ENCODE measurements at places on chromosomes 1 and 21.

DNA sequence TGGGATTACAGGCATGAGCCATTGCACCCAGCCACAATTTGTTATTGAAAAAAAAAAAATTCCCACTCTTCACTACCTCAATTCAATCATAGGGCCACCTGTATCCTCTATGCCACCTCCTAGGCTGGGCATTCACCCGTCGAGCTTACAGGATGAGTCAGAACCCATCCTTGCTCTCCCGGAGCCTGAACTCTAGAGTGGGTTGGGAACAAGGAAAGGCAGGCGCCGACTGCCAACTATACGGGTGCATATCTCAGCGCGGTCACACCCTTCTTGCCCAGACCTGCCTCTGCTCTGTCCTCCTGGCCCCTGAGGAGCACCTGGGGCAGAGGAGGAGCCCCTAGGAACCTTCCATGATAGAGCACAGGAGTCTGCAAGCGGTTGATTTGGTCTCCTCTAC, 21.4 kb upstream of the LBR start:
- DNase-seq, result no peak

GRCh38 chr1:25561421-25562100, 18.2 kb downstream of the LDLRAP1 start:
- no peak for DNase-seq

DNA sequence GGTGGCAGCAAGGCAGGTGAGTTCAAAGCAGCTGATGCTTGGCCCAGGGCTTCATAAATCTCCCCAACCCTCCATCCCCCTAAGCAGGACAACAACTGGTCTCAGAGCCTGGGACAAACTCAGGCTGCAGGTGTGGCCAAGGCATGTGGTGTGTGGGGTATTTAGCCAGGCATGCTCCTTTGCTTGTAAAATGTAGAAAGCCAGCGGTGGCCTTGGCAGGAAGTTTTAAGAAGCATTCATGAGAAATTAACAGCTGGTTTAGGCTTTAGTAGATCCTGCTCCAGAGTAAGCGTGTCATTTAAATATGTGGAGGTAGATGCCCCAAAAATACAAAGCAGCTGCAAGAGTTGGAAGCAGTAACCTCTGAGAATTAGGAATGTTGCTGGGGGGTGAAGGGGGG, 44.8 kb downstream of the NTPCR start:
- no peak for DNase-seq

DNA sequence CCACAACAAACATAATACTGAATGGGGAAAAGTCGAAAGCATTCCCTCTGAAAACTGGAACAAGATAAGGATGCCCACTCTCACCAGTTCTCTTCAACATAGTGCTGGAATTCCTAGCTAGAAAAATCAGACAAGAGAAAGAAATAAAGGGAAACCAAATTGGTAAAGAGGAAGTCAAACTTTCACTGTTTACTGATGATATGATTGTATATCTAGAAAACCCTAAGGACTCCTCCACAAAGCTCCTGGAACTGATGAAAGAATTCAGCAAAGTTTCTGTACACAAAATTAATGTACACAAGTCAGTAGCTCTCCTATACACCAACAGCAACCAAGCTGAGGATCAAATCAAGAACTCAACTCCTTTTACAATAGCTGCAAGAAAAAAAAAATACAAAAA, 6.9 kb upstream of the F13B start:
- DNase-seq, result no peak

DNA sequence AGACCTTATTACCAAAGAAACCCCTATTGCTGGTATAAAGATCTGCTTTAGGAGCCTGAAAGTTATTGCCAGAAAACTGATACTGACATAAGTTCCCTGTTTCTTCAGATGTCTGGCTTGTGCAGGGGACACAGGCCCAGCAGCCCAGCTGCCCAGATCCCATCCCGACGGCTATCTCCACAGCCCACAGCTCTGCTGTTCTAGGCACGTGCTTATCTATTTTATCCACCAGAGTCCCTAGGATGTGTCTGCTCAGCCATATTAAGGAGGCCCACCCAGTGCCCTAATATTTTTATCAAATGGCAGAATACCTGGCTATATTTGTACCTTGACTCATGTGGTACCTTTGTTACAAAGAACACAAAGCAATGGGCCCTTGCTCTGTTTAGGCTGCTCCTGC, 58.9 kb downstream of the DDX20 start:
- DNase-seq, result no peak

DNA sequence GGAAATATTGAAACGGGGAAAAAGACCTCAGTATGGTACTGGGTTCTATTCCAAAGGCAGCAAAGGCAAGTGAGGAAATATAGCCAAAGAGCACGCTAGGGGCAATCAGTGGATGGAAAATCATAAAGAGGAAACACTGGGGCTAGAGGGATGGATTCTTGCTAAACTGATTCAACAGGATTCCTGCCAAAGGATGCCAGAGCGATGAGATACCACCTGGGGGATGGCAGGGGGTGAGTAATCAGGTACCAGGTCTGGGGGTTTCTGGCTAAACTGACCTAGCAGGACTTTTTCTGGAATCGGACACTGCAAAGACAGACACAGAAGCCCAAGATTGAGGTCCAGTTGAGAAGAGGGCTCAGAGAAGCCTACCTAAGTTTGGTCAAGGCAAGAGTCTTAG, 6.7 kb downstream of the CHI3L2 start:
- DNase-seq, result no peak

GRCh38 chr1:101175886-101176285, 60.9 kb upstream of the S1PR1 start:
- no peak for DNase-seq

DNA sequence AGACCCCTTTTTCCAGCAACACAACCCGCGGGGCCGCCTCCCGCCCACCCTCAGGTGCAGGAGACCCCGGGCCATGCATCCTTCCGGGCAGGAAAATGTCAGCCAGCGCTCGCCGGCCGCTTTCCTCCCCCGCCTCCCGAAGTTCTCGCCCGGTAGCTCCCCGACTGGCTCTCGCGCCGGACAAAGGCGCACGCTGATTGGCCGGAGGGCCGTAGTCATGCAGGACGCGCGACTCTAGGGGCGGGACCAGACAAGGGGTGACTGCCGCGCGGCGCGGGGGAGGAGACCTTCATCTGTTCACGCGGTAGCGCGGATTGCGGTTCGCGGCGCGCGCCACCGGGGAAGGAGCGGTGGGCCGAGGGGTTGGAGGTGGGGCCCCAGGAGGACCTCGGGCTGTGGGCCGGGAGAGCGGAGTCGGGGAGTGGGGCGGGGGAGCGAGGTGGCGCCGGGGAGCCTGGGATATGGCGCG, at the start of gene FLVCR1:
TSS of gene FLVCR1 (plus strand) at position 284 of the 469 bp plus-strand sequence. CDS start at position 462, 178 bp downstream.
- DNase-seq, result peak; percentile 73

- DNase-seq, result no peak
Observed at GRCh38 chr1:225539069-225539468, 111.2 kb upstream of the LBR start.

- no peak for DNase-seq
Observed at GRCh38 chr1:163672976-163673758, 351.4 kb downstream of the NUF2 start.

DNA sequence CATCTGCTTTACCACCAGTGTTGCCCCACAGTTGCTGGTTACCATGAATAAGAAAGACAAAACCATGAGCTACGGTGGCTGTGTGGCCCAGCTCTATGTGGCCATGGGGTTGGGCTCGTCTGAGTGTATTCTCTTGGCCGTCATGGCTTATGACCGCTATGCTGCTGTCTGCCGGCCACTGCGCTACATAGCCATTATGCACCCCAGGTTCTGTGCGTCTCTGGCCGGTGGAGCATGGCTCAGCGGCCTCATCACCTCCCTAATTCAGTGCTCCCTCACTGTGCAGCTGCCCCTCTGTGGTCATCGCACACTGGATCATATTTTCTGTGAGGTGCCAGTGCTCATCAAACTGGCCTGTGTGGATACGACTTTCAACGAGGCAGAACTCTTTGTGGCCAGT, 14.0 kb downstream of the OR2G6 start:
- no peak for DNase-seq

DNA sequence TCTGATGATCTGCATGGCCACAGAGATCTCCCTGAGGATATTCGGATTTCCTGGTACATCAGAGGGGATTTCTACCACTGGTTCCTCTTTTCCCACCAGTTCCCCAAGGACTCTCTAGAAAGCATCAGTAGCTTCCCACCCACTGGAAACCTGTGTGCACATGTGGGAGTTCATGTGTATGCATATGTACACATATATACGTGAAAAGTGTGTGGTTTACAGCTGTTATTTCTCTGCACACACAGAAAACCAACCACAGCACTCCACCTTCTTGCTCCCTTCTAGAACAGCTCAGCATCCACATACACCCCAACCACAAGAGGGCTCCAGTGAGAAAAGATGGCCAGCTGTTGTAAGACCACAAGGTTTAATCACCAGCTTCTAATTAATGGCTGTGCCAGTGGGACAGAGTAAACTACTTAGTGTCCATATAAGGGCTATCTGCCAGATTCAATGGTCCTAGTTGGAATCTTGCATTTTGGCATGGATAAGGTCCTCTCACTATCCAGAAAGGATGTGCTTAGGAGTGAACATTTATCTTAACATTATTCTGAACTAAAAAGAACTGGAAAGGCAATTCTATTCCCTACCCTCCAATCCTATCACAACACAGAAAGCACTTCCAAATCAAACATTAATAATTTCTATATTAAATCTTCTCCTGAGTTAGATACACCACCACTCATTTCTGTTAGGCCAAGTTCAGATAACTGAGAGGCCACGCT, 24.1 kb downstream of the GPR3 start:
- peak; percentile 39 for DNase-seq
